ENCODE measurements at places on chromosomes 5 and 9. TPM values are rescaled to one million over a fixed set of nuclear protein-coding genes. Genes with fewer than 3 reads are reported as not detected.

The SCAI gene
- 10.8 TPM for total RNA-seq

GRCh38 chr5:151408591-151409230 lies 38.7 kb upstream of the SLC36A1 start:
- peaks cover 21% of the 10 kb centered on the region for H3K27me3 ChIP-seq
- no peaks in the 10 kb centered on the region for H3K4me1 ChIP-seq
- DNase-seq = no peak
- H3K36me3 ChIP-seq = no peaks in the 10 kb centered on the region

- no peak overlapping the region for H3K27ac ChIP-seq
- H3K27me3 ChIP-seq = peaks cover 19% of the 10 kb centered on the region
- H3K36me3 ChIP-seq = no peaks in the 10 kb centered on the region
- H3K4me1 ChIP-seq = no peaks in the 10 kb centered on the region
These were observed 7.0 kb upstream of the GDNF start for GRCh38 chr5:37846786-37847310.

The AFF4 gene
- 19.9 TPM for total RNA-seq

DNA sequence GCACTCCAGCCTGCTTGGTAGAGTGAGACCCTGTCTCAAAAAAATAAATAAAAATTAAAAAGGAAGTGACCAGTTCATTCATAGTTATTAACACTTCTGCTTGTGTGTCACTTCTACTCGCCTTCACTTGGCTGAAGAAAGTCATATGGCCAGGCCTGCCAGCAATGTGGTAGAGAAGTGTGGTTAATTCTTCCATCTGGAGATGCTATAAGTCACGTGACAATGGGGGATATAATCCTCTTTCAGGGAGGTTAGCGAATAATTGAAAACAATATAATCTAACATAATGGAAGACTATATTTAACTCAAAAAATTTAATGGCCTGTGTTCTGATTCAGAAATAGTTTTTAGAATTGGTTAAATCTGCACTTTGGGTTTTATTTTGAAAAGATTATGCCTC lies 305.6 kb downstream of the DOCK8 start:
- DNase-seq = no peak
- peaks cover 18% of the 10 kb centered on the region for H3K4me1 ChIP-seq
- H3K27me3 ChIP-seq = no peaks in the 10 kb centered on the region
- H3K27ac ChIP-seq = no peak overlapping the region
- H3K4me3 ChIP-seq = no peak overlapping the region
- no peaks in the 10 kb centered on the region for H3K36me3 ChIP-seq

- no peak overlapping the region for H3K27ac ChIP-seq
- H3K27me3 ChIP-seq = peaks cover 28% of the 10 kb centered on the region
- H3K4me1 ChIP-seq = peaks cover 3% of the 10 kb centered on the region
- DNase-seq = peak; percentile 49
- H3K4me3 ChIP-seq = no peak overlapping the region
These were observed 170.5 kb downstream of the ARHGEF28 start for GRCh38 chr5:73796164-73797131.

The SOHLH1 gene
- total RNA-seq = not detected

DNA sequence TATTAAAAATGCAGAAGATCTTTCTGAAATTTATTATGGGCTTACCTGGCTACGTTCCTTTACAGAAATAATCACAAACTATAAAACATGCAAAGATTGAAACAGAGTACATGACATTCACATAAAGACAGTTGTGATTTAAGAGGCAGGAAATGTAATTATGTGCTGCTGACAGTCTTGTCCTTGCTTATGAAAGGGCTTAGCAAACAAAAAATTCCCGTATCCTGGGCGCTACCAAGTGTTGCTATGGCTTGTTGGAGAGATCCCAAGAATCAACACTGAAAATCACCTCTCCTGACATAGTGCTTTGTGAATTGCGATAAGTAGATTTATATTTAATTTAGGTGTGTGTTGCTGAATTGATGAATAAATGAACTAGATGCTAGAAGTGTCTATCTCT lies 352.5 kb upstream of the C9orf72 start:
- H3K4me3 ChIP-seq = no peak overlapping the region
- H3K27me3 ChIP-seq = no peaks in the 10 kb centered on the region
- no peak for DNase-seq
- H3K27ac ChIP-seq = no peak overlapping the region
- no peaks in the 10 kb centered on the region for H3K4me1 ChIP-seq
- H3K36me3 ChIP-seq = no peaks in the 10 kb centered on the region

The CDH18 gene
- not detected for total RNA-seq

DNA sequence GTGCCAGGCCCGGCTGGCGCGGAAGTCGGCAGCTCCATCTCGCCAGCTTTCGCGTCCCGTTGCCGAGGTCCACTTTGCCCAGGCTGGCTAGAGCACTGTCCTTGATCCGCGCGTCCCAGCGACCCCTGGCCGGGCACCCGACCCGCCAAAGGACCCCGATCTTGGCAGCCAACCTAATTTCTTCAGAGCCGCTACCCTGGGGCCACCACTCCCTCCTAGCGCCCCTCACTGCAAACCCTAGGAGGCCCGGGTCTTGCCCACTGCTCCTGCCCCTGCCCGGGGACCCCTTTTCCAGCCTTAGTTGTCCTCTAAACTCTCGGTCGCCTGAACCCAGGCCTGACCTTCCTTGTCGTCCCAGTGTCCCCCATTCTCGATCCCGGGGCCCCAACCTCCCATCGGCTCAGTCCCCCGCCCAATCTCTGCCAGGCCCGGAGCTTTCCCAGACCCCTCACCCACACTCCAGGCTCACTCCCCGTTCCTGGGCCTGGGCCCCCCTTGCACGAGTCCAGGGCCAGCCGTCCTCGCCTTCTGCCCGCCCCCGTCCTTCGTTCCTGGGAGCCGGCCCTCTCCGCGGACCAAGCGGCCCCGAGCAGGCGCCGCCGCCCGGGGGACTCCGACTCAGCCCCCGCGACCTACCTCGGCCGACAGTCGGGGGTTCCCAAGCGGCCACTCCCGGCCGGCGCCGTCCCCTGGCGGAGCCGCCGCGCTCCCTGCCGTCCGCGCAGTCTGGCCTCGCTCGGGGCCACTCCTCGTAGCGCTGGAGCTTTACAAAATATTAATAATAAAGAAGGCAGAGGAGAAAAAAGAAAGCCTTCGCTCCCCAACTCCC lies 701 bp upstream of the LMX1B start:
- peaks cover 23% of the 10 kb centered on the region for H3K4me1 ChIP-seq
- no peaks in the 10 kb centered on the region for H3K36me3 ChIP-seq
- H3K4me3 ChIP-seq = peak overlapping the region; percentile 44
- H3K27me3 ChIP-seq = peaks cover 68% of the 10 kb centered on the region
- H3K27ac ChIP-seq = no peak overlapping the region
- DNase-seq = no peak

The DYNC2I2 gene
- 25.6 TPM for total RNA-seq

DNA sequence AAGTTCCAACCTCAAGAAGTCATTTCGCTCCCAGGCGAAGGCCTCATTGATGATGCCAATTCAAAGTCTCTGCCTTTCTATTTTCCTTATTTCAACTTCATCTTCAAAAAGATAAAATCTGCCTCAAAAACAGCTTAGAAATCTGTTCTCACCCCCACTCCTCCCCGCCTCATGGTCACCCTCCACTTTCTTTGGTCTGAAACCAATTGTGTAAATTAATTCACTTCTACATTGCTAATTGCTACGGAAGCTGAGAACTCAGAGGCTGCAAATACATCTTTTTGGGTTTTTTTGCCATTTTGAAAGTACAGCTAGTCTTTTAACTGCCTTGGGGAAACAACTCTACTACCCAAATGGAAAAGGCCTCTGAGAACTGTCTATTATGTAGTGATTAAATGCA lies 350.0 kb upstream of the SLC24A2 start:
- no peaks in the 10 kb centered on the region for H3K4me1 ChIP-seq
- peaks cover 2% of the 10 kb centered on the region for H3K27me3 ChIP-seq
- no peak for DNase-seq
- H3K27ac ChIP-seq = no peak overlapping the region
- no peaks in the 10 kb centered on the region for H3K36me3 ChIP-seq

The PAEP gene
- total RNA-seq = not detected

The FIBCD1 gene
- total RNA-seq = not detected

- no peaks in the 10 kb centered on the region for H3K4me1 ChIP-seq
- no peak overlapping the region for H3K4me3 ChIP-seq
- no peak for DNase-seq
- no peak overlapping the region for H3K27ac ChIP-seq
- H3K36me3 ChIP-seq = no peaks in the 10 kb centered on the region
These were observed 362.3 kb downstream of the FAM170A start for GRCh38 chr5:119991625-119992024.

The CDH6 gene
- not detected for total RNA-seq

GRCh38 chr5:95878417-95879323 lies 56.1 kb upstream of the GLRX start:
- no peaks in the 10 kb centered on the region for H3K27me3 ChIP-seq
- H3K27ac ChIP-seq = no peak overlapping the region
- DNase-seq = no peak
- H3K4me3 ChIP-seq = no peak overlapping the region
- H3K36me3 ChIP-seq = no peaks in the 10 kb centered on the region
- H3K4me1 ChIP-seq = no peaks in the 10 kb centered on the region

All from activated CD8-positive, alpha-beta T cell treated with anti-CD3 and anti-CD28 coated beads for 36 hours (primary cell).